ENCODE measurements at places on chromosomes 3 and 15.
A peak's percentile ranks its signal among the peaks of the same experiment; 100 is the strongest.

DNA sequence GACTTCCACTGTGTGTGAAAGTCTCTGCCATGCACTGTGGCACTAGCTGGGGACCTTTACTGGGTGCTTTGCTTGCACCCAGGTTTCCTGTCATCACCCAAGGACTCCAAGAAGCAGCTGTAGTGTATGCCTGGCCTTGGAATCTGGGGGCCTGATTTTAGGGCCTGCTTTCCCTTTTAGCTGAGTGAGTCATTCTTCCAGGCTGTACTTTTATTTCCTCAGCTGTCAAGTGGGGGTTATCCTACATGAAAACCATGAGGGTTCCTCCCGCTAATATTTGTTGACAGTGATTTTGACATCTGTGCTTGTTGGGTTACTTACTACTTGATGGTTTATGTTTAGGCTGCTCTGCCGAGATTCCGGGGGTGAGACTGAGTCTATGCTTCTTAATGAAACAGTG lies 18.5 kb downstream of the GORASP1 start:
- DNase-seq, result no peak

- DNase-seq, result no peak
These were observed 37.1 kb downstream of the MAP3K13 start for GRCh38 chr3:185399737-185400667.

DNA sequence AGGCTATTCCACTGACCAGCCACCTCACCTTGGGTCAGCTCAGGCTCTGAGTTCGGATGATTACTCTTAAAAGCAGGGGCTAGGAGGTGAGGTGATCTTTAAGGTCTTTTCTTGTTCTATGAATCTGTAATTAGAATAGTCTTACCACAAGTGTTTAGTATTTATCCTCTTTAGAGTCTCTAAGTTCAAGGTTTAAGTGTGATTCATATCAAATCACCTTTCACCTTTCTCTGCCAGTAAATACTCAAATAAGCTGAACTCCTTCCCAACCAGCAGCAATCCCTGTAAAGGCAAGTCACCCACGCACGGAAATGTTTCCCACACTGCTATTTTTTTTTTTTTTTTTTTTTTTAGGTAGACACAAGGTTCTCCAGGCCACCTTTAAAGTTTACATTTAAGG lies 14.5 kb upstream of the TMEM44 start:
- no peak for DNase-seq

DNA sequence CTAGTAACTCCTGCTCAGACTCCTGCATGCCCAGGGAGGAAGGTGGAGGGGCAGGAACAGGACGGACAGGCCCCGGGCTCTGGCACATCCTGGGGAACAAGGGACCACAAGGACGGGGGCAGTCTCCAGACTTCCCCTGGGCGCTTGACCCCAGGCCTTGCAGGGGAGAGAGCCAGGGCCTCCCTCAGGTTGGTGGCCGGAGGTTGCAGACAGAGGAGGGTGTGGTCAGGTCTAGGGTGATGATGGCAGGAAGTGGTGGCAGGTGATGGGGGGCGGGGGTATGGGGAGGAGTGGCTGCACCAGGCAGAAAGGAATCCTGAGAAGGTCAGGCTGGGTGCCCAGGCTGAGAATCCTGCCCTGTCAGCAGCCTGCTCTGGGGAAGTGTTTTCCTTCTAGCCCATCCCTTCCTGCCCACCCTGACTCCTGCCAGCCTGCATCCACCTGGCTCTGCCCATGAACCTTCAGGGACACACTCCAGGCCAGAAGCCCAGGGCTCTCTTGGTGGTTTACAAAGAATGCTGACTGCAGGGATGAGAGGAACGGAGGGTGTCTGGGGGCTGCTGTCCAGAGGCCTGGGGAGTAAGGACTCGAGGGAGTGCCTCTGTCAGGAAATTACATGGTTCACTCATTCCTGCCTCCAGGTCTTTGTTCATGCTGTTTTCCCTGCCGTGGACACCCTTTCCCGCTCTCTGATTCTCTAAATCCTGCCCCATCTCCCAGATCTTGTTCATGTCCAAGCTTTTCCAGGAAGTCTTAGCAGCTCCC lies 15.8 kb downstream of the LOXL1 start:
- DNase-seq, result no peak

- DNase-seq, result no peak
These were observed 15.0 kb upstream of the SRP14 start for GRCh38 chr15:40053831-40054604.

- no peak for DNase-seq
These were observed 3.5 kb upstream of the CPNE4 start for GRCh38 chr3:132038198-132038825.

- no peak for DNase-seq
These were observed 76.2 kb upstream of the C2CD4B start for GRCh38 chr15:62241135-62241770.

DNA sequence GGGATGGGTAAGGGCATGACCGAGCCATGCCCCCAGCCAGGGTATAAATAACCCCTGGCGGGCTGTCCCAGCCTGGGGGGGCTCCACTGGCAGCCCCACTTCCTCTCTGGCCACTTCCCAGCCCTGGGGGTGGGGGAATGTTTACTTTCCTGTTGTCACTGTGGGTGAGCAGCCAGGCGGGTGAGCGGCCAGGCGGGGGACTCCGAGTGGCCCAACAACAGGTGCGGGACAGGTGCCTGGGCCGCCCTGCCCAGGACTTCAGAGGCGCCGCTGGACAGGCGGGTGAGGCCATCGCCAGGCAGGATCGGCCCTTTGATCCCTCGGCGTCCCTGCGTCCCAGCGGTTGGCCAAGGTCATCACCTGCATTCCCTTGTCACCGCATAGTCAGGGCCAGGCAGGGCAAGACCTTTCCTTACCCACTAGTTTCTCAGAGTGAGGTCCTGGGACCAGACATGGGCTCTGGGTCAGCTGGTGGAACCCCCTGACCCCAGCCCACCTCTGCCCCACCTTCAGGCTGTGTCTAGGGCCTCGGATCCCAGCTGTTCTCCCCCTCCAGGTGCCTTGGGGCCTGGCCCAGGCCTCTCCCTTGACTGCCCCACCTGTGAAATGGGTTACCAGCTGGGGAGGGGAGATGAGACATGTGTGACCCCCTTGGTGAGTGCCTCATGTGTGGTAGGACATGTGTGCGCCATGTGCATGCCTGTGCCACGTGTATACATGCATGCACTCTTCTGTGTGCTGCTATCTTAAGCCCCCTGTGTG lies 16.6 kb downstream of the SEMA3F start:
- no peak for DNase-seq

GRCh38 chr15:63401078-63401477 lies 19.4 kb upstream of the CA12 start:
- no peak for DNase-seq

DNA sequence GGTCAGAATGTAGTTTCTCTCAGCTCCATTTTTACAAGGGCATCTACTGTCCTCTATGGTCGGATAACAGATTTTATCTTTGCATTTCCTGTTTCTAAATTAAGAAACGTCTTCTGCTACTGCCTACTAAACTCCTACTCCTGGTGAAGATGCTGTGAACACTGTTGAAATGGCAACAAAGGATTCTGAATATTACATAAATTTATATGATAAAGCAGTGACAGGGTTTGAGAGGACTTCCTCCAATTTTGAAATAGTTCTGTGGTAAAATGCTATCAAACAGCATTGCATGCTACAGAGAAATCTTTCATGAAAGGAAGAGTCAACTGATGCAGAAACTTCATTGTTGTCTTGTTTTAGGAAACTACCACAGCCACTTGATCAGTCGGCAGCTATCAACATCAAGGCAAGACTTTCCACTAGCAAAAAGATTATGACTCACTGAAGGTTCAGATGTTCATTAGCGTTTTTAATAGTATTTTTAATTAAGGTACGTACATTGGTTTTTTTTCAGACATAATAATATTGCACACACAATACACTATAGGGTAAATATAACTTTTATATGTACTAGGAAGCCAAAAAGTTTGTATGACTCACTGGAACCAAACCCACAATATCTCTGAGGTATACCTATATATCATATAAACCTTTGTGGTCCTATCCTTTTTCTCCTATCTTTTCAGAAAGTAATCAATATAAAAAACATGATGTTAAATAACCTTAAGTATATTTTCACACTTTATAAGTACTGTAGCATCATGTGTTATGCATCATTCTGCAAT lies 156.1 kb downstream of the STAG1 start:
- DNase-seq, result no peak

GRCh38 chr15:64702816-64703631 lies 72.4 kb downstream of the RBPMS2 start:
- DNase-seq, result peak; percentile 89

DNA sequence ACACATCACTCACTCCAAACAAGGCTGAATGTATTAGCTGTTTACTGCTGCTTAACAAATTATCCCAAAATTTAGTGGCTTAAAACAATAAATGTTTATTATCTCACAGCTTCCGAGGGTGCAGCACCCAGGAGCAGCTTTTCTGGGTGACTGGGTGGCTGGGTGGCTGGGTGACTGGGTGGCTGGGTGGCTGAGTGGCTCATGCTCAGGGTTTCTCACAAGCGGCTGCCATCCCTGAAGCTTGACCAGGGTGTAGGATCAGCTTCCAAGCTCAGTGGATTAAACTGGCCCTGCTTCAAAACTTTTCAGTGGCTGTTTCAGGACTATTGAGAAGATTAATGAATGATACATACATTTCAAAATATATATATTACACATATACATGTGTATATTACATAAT lies 2.3 kb upstream of the CYP11A1 start:
- no peak for DNase-seq

GRCh38 chr3:54836871-54837270 lies 91.0 kb downstream of the LRTM1 start:
- no peak for DNase-seq

- no peak for DNase-seq
These were observed 196.6 kb downstream of the EBLN2 start for GRCh38 chr3:73258057-73258456.

GRCh38 chr15:57614241-57614640 lies 22.5 kb downstream of the MYZAP start:
- no peak for DNase-seq

- DNase-seq, result no peak
These were observed 41.9 kb downstream of the PCOLCE2 start for GRCh38 chr3:142846779-142847577.

DNA sequence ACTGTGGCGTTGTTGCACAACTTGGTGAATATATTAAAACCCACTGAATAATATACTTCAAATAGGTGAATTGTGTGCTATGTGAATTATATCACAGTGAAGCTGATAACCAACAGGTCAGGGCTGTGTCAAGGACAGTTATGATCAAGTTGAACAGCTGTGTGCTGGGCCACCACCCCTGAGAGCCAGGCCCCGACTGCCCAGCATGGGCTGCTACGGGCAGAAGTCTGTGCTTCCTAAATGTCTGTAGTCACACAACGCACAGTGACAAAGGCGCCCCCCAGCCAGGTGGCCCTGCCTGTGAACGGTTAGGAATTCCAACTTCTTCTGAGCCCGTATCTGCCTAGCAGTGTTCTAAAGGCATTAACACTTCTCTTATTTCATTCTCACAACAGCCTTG lies 32.8 kb downstream of the TKT start:
- no peak for DNase-seq

DNA sequence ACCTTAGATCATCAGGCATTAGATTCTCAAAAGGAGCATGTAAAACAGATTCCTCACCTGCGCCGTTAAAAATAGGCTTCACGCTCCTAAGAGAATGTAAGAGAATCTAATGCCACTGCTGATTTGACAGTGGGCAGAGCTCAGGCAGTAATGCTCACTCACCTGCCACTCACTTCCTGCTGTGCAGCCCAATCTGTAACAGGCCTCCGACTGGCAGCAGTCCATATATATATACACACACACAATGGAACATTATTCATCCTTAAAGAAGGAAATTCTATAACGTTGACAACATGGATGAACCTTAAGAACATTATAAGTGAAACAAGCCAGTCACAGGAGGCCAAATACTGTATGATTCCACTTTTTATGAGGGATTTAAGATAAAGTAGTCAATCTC lies 24.5 kb downstream of the ZNF148 start:
- no peak for DNase-seq

DNA sequence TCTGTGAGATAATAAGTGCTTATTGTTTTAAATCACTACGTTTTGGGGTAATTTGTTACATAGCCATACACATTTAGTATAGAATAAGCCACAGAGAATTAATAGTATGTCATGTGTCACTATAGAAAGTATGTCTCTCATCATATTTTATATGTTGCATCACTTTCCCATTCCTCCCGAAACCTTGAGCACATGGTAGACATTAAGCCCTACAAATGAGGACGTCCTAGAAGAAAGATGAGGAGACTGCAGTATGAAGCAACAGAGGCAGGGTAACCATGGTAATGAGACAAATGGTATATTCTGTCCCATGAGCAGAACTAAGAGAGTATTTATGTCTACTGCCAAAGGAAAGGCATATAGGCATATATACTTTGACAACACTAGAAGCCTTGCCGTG lies 720.2 kb downstream of the ROBO1 start:
- no peak for DNase-seq

- no peak for DNase-seq
These were observed 1.6 kb upstream of the MTHFS start for GRCh38 chr15:79898369-79898768.

DNA sequence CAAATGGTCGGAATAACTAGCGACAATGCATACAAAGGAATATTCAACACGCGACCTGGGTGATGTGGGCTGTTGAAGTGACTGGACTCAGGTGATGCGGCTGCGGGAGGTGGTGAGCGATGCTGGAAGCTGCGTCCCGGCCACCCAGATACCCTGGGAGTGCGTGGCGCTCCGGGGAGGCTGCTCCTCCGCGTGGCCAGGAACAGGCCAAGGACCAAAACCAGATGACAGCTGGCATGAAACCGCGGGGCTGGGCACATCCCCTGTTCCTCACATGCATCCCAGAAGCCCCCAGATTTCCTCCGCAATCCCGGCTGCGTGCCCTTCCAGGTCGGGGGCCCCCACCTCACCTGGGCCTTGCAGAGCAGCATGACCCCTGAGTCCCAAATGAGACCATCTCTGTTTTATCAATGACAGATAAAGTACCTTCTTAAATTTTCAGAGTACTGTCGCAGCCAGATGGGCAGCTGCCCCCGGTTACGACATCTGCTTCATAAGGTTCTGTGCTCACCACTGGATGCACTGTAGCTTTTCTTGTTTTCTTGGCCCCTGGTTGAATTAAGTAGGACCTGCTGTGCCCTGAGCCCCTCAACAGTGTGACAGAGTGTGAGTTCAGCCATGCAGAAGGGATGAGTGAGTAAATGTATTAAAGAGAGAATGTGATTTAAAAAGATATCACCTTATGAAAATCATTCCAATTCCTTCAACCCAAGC lies 278.2 kb downstream of the GABRG3 start:
- no peak for DNase-seq

- DNase-seq, result no peak
These were observed 26.7 kb downstream of the SCG3 start for GRCh38 chr15:51708013-51708412.
